SHP77 treated with DMSO at 0.1 percent for 48 hours (cell line): ENCODE measurements at places on chromosomes 7 and 10.

DNA sequence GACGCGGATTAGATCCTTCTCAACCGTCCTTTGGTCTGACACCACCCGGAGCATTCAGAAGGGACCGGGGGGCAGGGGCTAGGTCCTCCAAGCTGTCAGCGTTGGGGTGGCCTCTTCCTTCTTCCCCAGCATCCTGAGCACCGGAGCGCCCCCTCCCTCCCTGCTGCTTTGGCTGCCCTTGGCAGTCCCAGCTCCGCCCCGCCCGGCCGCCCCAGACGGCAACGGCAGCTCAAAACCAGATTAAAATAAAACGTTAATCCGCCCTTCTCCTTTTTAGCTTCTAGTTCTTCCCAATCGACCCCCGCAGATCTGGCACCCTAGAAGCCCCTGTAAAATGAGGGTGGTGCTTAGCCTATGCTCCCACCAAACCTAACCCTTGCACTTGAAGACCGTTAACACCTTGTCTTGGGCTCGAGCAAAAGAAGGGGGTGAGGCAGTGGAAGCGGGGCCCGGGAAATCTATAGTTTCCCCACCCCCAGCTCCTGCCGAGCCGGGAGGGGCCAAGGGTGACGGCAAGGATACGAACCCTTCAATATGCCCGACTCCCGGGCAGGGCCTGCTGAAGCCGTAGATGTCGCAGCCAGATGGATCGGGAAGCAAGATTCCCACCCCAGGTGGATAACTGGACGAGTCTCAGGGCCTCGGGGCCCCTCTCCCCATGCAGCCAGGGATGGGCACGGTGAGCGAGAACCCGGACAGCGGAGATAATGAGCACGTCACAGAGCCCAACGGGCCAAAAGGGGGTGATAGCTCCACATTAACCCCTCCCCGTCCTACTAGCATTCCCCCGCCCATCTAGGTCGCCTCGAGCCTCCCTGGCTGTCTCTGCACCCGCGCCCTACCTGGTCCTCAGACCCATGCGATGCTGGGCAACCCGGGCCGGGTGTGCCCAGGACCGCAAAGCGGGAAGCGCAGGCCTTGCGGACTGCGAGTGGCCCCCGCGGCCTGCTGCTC, 169.7 kb downstream of the NRF1 start:
- DNase-seq: no peak

DNA sequence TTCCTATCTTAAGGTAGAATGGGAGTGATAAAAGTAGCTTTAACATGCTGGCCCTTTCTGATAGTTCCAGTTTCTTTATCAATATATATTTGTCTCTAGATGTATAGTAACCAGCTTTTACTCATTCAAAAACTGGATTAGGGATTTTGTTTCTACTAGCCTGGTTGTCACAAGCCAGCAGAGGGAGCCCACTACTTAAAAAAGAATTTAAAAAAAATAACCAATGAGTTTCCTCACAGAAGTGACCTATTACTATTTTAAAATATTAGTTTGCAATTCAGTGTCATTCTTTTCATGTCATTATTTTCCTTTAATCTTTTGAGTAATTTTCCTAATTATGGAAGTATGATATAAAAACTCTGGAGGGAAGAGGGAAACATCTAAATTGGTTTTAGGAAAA, 142.1 kb downstream of the PHTF2 start:
- peak; percentile 32 for DNase-seq

DNA sequence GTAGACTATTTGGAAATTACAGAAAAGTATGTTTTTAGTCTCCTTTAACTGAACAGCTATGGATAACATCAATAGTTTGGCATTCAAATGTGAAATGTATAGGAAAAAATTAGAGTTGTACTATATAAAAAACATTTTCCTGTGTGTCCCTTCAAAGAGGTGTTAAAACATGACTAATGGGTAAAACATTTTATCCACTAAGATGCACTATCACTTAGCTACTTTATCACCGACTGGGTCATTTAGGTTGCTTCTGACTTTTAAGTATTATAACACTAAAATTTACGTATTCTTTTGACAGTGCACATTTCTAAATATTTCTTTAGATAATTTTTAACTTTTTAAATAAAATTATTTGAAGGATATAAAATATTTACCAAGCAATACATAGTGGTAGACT, 77.6 kb downstream of the UBE2H start:
- DNase-seq: no peak

DNA sequence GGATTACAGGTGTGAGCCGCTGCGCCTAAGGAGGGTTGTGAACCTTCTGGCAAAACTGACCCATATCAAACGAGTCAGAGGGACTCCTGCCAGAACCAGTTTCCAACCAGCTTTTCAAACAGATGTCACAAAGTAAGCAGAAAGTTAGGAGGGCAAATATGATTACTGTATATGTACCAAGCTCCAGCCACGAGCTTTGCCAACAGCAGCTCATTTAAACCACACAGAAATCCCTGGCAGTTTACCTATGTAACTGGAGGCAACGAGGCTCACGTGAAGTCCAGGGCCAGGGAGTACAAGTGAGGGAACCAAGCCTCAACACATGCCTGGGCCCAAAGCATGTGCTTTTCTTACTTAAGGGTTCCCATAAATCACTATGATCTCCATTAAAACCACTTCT, 12.5 kb upstream of the DAGLB start:
- DNase-seq: no peak

- DNase-seq: no peak
Measured at GRCh38 chr7:75987805-75988567, 6.4 kb downstream of the TMEM120A start.

- no peak for DNase-seq
Measured at GRCh38 chr10:20281579-20281978, 465.3 kb downstream of the PLXDC2 start.

DNA sequence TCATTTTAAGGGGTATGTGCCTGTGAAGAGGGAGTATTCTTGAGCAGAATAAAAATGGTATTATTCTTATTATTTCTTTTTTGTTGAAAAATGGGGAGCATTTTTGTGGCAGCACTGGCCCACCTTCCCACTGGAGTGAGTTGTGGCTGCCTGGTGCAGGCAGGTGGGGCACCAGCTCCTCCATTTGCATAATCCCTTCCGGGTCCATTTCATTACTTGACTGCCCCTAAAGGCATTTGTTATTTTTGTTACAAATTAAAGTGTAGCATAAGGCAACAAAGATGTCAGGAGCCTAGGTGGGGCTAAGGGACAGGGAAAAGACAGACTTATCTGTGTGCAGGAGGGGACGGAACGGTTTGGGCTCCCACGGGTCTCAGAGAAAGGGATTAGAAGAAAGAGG, 26.8 kb downstream of the GOLGA7B start:
- DNase-seq: no peak

DNA sequence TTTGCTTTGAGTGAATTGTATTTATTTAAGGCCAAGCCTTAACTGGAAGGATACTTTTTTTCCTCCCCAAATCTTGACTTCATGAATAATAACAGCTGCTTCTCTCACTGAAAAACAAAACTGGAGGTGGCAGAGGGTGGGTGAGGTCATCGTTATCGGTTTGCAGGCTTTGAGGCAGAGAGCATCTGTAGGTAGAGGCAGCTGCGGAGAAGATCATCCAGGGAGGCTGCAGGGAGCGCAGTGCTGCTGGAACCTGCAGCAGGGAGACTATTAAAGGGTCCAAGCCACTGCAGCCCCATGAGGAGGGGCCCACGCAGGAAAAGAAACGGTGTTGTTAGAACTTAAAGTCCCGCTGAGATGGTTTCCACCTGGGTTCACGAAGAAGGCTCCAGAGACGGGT, 112.1 kb upstream of the SDK1 start:
- DNase-seq: peak; percentile 31

DNA sequence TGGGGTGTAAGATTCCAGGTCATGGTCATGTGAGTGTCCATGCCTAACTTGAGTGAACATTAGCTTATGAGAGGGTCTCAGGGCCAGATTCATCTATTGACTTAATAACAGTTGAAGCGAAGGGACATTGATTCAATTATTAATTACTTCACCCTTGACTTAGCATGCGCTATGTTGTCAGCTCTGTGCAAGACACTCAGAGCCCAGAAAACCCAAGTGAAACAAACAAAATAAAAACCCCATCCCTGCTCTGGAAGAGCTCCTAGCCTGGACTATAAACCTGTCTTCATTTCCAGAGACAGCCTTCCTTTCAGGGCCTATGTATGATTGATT, 66.0 kb upstream of the TNS3 start:
- no peak for DNase-seq

- no peak for DNase-seq
Measured at GRCh38 chr7:71652510-71652909, 520.6 kb downstream of the GALNT17 start.

- DNase-seq: no peak
Measured at GRCh38 chr7:38554586-38554985, 76.6 kb downstream of the AMPH start.

GRCh38 chr7:127978421-127978820, 52.8 kb downstream of the LRRC4 start:
- no peak for DNase-seq

GRCh38 chr7:137324796-137325696, 18.5 kb downstream of the PTN start:
- DNase-seq: no peak

DNA sequence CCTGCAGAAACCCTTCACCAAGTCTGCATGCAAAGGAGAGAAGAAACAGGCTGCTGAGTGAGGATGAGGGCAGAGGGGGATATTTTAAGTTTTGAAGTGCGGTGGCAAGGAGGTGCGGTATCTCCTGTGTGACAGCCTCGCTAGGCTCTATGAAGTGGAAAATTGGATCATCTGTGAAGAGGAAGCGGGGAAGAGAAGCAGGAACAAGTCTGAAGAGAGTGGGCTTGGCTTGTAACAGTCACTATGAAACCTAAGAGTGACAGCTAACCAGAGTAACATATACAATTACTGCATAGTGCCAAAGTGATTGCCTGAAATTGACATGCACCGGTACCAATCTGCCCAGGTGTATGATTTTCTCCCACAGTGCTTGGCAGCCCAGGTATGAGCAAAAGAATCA, 287.5 kb upstream of the KLF14 start:
- no peak for DNase-seq

DNA sequence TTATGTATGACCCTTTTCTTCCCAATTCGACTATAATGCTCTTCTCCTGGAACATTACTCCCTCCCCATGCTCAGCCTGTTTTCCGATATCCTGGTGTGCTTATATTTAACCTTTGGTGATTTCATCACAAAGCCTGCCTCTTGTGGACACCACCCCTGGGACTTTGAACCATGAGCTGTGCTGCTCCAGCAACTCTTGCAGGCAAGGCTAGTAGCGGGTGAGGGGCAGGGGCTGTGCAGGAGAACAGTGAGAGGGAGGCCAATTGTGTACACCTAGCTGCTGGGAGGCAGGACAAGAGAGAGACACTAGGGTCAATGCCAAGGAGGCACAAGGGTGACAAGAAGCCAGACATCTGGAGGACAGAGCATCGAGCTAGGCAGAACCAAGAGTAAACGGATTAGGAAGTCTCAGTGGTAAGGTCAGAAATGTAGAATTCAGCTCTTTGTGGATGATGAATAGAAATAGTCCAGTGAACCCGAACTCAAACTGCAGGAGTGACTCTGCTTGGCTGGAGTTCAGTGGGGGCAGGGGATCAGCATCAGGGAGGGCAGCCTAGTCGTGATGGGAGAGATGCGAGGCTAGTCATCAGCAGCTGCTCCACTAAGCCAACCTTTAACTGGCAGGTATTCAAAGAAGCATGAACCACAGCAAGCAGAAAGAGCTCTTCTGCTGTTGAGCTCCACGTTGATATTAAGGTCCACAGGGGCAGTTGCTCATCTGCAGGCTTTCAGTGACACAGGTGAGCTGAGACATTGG, 31.0 kb upstream of the MKI67 start:
- DNase-seq: no peak

DNA sequence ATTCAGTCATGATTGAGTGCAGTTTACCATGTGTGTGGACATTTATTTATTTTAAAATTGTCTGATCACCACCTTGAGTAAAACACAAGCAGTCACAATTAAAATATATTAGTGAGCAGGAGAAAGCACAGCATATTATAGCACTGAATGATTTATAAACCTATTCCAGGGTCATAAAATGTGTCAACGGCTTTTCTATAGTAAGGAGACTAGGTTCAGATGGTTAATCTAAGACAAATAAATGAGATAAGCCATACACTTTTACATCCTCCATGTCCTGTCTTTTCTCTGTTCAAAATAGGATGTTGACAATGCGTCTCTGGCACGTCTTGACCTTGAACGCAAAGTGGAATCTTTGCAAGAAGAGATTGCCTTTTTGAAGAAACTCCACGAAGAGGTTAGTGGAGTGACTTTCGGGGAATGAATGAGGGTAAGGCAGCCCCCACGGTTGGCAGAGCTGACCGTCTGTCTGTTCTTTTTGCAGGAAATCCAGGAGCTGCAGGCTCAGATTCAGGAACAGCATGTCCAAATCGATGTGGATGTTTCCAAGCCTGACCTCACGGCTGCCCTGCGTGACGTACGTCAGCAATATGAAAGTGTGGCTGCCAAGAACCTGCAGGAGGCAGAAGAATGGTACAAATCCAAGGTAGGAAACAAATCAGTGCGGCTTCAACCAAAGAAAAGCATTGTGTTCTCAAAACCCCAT, 5.4 kb downstream of the VIM start:
- no peak for DNase-seq

GRCh38 chr7:34844406-34844805, 186.4 kb downstream of the NPSR1 start:
- DNase-seq: no peak

DNA sequence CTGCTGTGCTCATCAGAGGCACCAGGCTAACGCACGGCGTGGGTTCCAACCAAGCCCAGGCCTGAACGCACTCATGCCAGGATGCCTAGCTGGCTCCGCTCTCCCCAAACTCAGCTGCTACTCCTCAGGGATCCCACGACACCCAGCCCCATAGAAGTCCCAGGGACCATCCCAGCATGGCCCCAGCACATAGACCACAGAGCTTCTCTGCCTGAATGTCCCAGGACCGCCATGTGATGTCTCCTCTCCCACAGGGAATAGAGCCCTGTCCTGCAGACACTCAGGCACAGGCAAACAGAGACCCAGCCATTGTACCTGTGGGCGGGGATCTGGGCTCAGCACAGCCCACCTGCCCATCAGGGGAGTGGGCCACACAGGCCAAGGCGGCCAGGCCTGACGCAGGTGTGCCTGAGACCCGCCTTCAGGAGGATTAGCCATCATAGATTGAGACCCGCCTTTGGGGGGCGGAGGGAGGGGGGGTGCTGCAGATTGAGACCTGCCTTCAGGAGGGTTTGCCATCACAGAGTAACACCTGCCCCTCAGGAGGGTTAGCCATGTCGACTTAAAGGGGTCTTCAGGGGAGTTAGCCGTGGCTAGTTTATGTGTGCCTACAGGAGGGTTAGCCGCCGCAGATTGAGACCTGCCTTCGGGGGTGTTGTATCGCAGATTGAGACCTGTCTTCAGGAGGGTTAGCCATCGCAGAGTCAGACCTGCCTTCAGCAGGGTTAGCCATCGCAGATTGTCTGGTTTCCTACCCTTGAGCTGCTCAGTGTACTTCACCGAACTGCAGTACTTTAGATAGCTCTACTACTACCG, 29.0 kb downstream of the RASGEF1A start:
- no peak for DNase-seq

- DNase-seq: no peak
Measured at GRCh38 chr7:127251465-127252376, 1.0 kb downstream of the GRM8 start.

- no peak for DNase-seq
Measured at GRCh38 chr10:114094795-114095194, 51.1 kb downstream of the ADRB1 start.

GRCh38 chr10:49152663-49153062, 18.8 kb upstream of the FAM170B start:
- DNase-seq: no peak
